Activated CD4-positive, CD25-positive, alpha-beta regulatory T cell (primary cell): ENCODE measurements at places on chromosomes 4 and X.

- DNase-seq: no peak
These were observed 167.3 kb upstream of the LEF1 start for GRCh38 chr4:108336076-108336475.

DNA sequence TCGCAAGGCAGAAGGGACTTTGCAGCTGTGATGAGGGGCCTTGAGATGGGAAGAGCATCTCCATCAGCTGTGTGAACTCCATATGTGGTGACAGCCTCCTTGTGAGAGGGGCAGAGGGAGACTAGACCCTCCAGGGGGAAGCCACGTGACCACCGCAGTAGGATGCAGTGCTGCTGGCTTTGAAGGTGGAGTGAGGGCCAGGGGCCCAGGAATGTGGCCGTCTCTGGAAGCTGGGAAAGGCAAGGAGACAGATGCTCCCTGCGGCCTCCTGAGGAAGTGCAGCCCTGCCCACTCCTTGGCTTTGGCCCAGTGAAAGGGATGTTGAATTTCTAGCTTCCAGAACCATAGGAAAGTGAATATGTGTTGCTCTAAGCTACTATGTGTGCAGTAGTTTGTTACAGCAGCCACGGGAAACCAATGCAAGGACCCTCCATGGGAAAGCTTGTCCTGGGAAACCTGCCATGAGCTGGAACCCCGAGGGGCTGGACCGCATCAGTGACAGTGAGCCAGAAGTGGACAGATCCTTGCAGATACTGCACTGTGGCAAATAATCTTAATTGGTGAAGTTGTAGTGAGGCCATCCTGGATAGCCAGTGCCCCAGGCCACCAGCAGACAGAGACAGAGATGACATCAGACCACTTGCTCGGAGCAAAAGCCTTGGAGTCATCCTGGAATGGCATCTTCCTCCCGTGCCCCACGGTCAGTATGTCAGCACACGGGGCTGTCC, 35.4 kb upstream of the SORCS2 start:
- no peak for DNase-seq

DNA sequence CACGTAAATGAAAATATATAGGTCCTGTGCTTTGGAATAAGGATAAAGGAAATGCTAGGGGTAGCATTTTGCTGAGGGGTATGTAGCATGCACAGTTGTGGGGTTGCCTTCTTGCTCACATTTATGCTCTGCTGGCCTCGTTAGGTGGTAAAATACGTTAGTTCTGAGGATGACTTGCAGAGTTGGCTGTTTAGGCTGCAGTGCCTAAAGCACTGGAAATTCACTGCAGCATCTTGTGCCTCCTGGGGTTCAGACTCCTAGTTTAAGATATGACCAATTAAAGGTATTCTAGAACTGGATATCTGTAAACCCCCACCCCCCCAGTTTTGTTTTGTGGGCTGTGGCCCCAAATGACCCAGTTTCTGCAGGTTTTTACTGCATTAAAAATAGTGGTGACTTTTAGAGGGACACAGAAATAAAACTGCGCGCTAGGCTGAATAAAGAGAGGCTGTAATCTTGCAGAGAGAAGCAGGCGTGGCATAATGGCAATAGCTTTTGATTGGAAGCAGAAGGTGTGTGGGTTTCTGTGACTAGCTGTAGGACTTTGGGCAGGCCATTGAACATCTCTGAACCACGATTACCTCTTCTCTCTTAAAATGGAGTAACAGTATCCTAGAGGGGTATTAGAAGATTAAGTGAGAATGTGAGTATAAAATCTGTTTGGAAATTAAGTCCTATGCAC, 79.3 kb downstream of the REPS2 start:
- no peak for DNase-seq

DNA sequence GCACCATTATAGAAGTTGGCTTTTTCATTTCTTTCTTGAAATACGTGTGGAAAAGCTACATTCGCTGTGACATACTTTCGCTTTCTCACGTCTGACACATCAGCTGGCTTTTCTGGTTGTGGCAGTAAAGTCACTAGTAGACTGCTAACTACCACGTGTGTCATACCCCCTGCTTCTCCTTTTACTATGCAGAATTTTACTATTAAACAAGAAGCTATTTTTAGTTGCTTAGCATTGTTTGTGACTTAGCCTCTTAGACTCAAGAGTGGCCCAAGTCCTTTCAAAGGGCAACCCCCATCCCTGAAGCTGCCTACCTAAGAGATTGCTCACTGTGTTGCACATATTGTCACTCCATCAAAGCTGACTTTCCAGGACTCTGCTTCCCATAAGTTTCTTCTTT, 2.1 kb upstream of the IL2 start:
- DNase-seq: no peak

DNA sequence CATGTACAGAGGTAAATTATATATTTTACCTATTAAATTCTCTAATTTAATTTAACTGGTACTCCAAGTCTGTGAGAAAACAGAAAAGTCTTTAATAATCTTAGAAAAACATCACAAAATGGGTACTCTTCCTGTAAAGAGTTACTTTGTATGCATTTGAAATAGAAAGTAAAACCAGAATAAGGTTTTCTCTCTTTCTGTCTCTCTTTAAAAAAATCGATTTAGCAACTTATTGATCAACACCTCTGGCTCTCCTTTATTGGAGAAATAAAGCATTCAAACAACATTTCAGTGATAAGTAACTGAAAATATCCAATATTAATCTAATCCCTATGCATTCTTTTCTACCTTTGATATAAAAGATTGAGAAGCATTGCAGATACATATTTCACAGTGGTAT, 27.4 kb downstream of the ATOH1 start:
- DNase-seq: no peak

DNA sequence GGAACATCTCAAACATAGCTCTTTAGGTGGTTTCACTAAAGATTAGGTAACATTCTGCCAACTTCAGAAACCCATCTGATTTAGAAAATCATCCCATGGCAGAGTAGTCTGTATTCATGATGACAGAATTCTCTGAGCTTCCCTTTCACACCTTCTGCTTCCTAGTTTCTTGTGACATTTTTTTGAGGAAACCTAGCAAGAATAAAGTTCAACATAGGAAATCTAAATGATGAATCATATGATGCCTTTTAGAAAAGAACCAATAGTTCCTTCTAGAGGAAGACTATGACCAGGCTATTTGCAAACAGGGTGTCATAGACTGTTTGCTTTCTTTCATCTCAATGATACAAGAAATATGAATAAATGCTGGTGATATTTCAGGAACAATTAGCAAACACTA, 49.8 kb upstream of the CAMK2D start:
- DNase-seq: no peak

- DNase-seq: no peak
These were observed 193.7 kb downstream of the PPP3CA start for GRCh38 chr4:101153653-101154052.

DNA sequence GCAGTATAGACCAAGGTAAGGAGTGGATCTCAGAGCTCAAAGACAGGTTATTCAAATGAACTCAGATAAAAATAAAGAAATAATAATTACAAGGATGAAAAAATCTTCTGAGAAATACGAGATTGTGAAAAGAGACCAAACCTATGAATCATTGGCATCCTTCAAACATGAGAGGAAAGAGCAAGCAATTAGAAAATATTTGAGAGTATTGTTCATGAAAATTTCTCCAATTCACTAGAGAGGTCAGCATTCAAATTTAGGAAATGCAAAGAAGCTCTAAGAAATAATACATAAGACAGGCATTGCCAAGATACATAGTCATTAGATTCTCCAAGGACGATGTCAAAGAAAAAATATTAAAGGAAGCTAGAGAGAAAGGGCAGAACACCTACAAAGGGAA, 93.5 kb upstream of the GALNTL6 start:
- DNase-seq: no peak

- no peak for DNase-seq
These were observed 326.5 kb downstream of the ASMT start for GRCh38 chrX:1941321-1941720.

- no peak for DNase-seq
These were observed 10.0 kb upstream of the APELA start for GRCh38 chr4:164866817-164867490.

GRCh38 chrX:7603387-7603786, 239.6 kb upstream of the VCX start:
- DNase-seq: no peak

DNA sequence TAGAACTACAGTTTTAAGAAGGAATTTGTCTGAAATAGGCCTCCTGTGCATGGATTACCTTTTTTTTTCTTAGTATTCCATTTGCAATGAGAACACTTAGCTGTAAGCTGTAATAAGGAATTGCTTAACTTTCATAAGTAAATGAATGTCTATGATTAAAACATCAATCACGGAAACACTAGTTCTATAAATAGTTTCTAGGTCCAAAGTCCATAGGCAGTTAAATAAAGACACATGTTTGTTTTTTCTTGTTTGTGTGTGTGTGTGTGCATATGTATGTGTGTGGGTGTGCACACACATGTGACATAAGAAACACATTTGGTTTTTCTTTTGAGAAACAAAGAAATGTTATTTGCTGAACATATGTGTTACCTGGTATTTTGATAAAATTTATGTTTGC, 11.2 kb downstream of the GPRIN3 start:
- DNase-seq: no peak

DNA sequence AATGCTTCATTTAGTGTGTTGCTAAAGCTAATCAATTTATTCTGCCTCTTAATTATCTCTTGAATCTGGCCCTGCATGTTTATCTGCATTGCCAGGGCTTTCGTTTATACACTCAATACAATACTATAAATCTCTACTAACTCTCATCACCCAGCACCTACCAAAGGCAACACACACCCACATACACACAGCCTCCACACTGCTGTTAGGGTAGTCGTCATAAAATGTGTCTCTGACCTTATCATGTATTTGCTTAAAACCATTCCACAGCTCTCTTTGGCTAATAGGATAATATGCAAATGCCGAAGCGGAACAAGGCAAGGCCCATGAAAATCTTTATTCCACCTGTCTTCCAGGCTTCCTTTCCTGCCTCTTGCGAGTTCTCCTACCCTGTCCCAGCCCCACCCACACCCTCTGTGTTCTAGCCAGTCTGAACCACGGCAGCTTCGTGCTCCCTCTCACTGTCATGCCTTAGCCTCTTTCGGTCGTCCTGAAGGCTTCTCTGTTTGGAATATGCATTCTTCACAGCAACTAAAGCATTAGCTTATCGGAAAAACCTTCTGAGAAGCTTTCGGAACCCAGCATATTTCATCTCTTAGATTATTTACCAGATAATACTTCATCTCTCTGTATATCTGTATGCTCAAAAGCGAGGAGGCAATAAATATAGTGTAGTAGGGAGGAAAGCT, 333.5 kb downstream of the TENM3 start:
- DNase-seq: no peak

DNA sequence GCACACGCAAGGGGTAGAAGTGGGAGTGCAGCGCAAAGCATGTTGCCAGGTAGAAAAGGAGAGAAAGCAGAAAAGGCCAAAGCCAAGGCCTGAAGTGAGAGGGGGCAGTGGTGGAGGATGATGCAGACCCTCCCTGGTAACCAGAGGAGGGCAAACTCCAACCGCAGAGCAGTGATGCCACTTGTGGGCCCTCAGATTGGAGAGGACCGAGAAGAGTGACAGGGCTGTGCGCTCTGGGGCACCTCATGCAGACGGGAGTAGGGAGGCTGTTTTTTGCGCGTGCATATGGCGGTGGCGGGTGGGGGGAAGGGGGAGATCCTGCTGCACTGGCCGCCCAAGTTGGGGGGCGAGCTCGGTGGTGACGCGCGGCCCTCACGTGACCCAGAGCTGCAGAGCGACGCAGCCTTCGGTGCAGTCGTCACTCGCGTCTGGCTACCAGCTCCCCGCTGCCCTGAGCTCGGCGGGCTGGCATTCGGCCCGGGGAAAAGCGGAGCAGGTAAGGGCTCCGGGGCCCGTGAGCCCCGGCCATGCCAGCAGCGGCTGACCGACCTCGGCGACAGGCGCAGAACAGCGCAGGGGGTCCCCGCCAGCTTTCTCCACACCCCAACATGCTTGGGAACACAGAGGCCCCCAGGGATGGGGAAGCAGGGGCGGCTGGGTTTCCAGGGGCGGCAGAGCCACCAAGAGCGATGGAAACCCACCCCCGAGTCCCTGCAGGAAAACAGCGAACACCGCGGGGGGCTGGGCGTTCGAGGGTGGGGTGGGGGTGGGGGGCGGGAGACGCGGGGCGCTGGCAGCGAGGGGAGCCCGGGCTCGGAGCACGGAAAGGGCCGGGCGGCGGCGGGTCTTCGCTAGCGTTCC, at the start of gene BEX3:
BEX3 (plus strand) TSS at position 421 of the 861 bp plus-strand sequence. CDS start 984 bp downstream, outside the sequence.
- DNase-seq: no peak

GRCh38 chrX:51975360-51975759, 81.9 kb downstream of the MAGED1 start:
- DNase-seq: no peak

GRCh38 chrX:53256446-53257041, 24.8 kb downstream of the IQSEC2 start:
- DNase-seq: no peak

DNA sequence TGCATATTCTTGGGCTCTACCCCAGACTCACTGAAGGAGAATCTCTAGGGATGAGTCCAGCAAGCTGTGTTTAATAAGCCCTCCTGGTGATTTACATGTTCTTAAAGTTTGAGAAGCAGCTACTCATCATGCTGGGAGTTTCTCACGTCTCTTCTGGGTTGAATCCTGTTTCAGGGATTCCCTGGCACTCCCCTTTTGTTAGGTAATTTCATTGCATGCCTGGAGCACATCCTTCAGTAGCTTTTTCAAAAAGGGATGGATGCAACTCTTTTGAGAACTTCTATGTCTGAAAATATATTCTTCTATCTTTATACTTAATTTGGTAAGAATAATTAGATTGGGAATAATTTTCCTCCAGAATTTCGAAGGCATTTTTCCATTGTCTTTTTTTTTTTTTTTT, 4.4 kb downstream of the EVC start:
- no peak for DNase-seq

GRCh38 chr4:2091990-2092668, 33.0 kb downstream of the NAT8L start:
- DNase-seq: no peak

DNA sequence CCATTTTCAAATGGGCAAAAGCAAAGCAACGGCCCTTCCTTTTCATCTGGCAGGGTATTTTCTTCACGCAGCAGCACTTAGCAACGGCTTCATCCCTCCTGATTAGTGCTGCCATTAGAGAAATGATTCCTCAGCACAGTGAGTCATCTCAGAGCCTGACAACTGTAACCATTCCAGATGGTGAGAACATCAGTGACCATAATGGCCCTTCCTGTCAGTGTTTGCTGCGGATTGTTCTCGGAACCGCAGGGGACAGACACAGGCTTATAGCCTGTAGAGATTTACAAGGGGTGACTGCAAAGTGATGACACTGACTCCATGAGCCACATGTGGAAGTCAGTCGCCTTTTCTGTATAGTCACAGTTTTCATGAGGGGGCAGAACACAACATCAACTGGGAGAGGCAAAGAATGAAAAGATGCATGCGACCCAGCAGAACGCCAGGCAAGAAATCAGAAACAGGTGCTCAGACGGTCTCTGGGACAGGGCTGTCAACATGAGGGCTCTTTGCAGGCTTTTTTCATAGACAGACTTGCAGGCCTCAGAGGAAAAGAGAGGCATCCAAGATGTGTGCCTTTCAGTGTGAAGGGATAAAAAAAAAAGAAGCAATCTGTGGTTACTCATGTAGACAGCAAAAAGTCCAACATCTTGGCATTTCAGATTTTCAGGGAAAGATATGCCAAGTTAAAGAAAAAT, 69.9 kb upstream of the FBXW7 start:
- DNase-seq: no peak
